Dermis blood vessel endothelial cell (primary cell): ENCODE measurements at places on chromosomes 2 and 18. TPM values are rescaled to one million over a fixed set of nuclear protein-coding genes. Genes with fewer than 3 reads are reported as not detected.
A peak's percentile ranks its signal among the peaks of the same experiment; 100 is the strongest.

The TMEM150A gene
- 9.4 and 12.9 TPM in 2 replicates for total RNA-seq

The LRRC30 gene
- not detected in 2 replicates for total RNA-seq

DNA sequence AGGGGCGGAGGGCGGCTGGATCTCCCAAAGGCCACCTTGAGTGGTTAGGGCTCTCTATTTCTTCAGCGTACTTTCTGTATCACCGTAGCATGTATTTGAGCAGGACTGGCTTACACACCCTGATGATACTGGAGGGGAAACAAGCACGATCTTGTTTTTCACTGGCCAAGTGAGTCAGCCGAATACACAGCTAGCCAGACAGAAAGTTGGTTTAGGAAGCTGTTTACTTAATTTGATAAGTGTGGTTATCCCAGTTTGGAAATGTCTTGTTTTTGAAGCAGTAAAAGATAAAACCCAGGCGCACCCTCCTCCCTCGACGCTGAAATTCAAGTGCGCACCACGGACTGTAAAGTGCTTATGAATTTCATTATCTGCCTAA lies 582 bp downstream of the RIOK3 start:
- peak; percentile 51 for DNase-seq

GRCh38 chr2:76556018-76556417 lies 845.3 kb upstream of the GCFC2 start:
- DNase-seq, result no peak

GRCh38 chr2:101718993-101719571 lies 21.6 kb downstream of the MAP4K4 start:
- DNase-seq, result no peak

The IHH gene
- not detected in 2 replicates for total RNA-seq

The GLI2 gene
- total RNA-seq, result 0.34 TPM in 1 of 2 replicates, not detected in the other

The SULT1C2 gene
- total RNA-seq, result 0.05 TPM in 1 of 2 replicates, not detected in the other

DNA sequence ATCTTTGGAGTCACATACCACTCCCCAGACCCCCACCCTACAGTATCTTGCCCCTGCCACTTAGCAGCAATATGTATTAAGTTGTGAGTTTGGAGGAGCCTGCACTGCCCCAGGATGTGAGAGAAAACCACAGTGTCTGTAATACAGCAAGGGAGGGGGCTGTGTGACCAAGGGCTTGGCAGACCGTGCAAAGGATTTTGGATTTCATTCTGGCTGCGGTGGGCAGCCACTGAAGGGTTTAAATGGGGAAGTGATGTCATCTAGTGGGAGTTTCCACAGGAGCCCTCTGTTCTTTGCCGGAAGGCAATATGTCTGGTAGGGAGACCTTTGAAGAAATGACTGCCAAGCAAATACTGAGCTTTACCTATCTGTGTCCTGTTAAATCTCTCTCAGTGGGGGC lies 202.4 kb downstream of the FHOD3 start:
- no peak for DNase-seq

DNA sequence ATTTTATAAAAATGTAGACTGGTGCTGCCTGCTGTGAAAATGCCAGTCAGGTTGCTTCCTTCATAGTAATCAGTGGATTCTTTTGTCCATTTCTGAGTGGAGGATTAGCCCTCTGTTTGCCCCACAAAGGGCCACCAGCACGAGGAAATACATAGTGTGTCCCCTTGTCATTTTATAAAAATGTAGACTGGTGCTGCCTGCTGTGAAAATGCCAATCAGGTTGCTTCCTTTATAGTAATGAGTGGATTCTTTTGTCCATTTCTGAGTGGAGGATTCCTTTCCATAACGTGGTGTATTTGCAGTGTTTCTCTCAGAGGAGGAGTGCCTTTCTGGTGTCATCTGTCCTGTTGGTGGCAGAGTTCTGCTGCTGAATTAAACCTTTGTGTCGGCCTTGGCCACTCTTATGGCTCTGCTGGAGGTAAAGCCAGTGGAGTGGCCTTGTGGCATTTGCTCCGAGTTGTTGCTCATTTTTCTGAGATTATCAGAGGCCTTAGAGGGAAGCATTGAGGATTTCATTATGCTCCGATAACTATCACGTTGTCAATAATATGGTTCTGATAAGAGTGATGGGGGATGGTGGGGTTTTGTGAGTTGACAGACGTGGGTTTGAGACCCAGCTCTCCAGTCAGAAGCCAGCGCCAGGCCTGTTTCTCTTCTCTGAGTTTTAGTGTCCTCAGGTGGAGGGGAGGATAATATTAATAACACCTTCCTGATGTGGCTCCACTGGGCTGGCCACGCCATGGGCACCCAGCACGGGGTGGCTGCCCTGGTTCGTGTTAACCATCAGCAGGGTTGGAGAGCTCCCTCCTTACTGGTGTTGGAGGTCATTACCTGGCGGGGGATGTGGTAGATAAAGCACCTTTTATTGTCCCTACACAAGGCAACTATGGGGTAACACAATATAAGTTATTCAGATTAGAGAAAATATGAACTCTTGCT lies 96.6 kb downstream of the NEDD4L start:
- DNase-seq, result no peak

The MATN3 gene
- 1.2 and 1.3 TPM in 2 replicates for total RNA-seq

The CD207 gene
- not detected in 2 replicates for total RNA-seq

The EFEMP1 gene
- 10,451 and 12,229 TPM in 2 replicates for total RNA-seq

The DHRS9 gene
- total RNA-seq, result 0.19 TPM in 1 of 2 replicates, not detected in the other

The FAM161A gene
- total RNA-seq, result 1.0 and 2.0 TPM in 2 replicates

- no peak for DNase-seq
Measured at GRCh38 chr2:109212836-109213563, 84.0 kb downstream of the SH3RF3 start.

DNA sequence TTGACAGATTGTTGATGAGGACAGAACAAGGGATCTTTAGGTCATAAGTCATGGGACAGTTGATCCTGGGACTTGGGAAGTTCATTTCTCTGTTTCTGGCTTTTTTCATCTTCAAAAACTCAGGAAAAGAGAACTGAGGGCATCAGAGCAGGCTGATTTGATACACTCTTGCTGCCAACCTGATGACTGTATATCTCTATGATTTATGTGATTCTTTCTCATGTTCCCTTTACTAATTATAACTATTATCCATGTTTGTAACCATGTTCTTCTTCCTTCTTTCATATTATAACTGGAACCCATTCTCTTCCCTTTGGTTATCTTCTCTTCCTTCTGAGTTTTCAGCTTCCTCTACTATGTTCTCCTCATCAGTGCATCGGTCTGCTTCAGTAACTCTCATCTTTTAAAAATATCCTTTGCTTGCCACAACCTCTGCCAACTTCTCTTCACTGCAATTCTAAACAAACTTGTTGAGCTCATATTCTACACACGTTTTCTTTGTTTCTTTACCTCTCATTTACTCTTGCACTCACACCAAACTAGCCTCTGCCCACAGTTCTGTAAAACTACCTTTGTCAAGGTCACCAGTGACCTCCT lies 13.5 kb downstream of the RASGRP3 start:
- no peak for DNase-seq

The TNFRSF11A gene
- total RNA-seq, result 30.3 and 41.7 TPM in 2 replicates

The TLX2 gene
- 0.17 TPM in 1 of 2 replicates, not detected in the other for total RNA-seq

- peak; percentile 38 for DNase-seq
Measured at GRCh38 chr18:24369426-24369825, 28.2 kb downstream of the OSBPL1A start.

- DNase-seq, result no peak
Measured at GRCh38 chr2:192026059-192026824, 168.5 kb downstream of the TMEFF2 start.

- no peak for DNase-seq
Measured at GRCh38 chr2:69490486-69490885, 53.3 kb upstream of the NFU1 start.

The AGFG1 gene
- 45.9 and 74.0 TPM in 2 replicates for total RNA-seq

The CAPN13 gene
- not detected in 2 replicates for total RNA-seq

The OTOF gene
- total RNA-seq, result 73.3 and 89.5 TPM in 2 replicates

DNA sequence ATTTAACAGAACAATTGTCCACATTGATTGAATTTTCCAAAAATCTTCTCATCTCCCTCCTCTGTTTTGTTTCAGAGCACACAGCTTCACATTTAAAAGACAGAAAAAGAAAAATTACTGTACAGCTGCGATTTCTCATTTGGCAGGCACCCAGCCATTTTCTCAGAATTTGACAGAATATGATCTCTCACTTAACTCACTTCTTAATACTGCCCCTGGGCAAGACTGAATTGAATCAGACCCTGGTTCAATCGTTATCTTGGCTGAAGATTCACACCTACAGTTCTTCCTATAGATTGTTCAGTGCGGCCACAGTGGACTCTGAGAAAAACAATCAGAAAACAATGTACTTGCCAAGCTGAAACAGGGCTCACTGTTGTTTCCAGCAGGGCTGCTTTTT lies 90.2 kb upstream of the LHCGR start:
- DNase-seq, result no peak

GRCh38 chr2:136305517-136306192 lies 187.7 kb upstream of the CXCR4 start:
- DNase-seq, result no peak

DNA sequence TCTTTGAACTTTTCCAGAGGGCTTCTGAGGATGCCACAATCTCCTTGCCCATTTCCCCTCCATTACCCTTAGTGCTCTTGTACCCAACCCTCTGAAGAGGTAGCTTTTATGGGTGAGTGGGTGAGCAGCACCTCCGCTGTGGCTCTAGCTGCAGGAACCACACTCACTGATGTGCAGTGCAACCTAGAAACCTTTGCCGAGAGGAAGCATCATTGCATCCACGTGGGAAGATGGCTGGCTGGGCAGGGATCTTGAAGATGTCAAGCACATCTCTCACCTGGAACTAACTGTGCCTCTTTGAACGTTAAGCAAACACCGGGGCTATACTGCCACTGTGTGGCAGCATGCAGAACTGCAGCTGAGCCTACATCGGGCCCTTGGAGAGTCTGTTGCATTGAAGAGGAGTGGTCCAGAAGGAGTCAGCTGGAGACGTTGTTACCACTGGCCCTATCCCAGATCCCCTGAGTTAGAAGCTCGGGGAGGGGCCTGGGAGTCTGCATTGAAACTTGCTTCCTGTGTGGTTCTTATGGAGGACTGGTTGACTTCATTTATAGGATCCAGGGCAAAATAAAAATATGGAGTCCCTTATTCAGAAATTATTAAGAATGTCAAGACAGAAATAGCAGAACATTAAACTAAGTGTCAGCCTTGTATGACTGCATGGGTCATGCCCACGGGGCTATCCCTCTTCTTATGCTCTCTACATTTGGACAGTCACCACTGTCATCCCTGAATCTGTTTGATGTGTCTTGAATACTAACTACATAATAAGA lies 28.7 kb downstream of the IGFBP5 start:
- peak; percentile 84 for DNase-seq

The SERPINB5 gene
- 0.05 and 0.51 TPM in 2 replicates for total RNA-seq

GRCh38 chr18:79394534-79395307 lies 1.0 kb upstream of the NFATC1 start:
- peak; percentile 58 for DNase-seq

DNA sequence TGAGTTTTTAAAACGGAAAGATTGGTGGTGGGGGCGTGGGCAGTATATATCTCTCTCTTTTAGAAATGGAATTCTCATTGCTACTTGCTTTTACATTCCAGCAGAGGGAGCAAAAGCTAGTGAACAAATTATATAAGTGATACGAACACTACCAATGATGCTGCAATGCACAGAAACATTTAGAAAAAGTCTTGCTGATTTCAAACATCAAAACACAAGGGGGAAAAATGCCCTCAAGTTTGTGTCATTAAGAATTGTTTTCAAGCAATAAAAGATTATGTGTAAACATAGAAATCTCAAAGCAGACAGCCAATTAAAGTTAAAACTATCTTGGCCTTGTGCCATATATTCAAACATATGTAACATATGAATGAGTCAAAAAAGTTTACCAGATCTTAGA lies 296.3 kb upstream of the KCNJ3 start:
- DNase-seq, result no peak

DNA sequence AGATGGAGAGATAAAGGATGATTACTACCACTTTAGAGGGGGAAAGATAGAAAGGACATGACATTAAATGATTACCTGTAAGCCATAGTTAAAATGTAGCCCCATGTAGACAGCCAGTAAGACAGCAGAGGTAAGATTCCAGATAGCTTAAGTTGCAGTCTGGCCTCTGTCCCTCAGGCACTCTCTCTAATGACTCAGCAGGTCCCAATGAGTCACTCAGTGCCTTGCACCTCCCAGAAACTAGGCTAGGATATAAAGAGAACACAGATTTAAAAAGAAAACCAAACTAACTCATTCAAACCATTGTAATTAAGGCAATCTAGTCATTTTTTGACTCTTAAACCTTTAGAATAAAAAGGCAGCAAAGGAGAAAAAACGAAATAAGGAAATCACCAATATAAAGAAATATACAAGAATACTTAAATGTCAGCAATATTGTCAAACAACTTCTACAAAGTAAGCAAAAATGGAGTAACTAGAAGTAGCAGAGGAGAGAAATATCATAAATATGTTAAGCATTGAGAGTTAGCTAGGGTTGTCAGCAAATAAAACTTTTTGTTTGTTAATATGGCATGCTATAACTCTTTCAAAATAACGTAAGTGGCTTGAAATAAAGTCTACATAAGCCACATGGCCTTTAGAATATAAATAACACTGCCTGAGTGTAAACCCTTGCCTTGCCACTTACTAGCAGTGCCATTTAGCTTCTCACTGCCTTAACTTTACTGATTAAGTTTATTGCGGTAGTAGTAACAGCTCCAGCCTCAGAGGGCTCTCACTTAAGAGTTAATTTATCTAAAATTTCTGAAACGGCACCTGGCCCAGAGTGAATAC lies 48.5 kb downstream of the SOCS6 start:
- peak; percentile 76 for DNase-seq

DNA sequence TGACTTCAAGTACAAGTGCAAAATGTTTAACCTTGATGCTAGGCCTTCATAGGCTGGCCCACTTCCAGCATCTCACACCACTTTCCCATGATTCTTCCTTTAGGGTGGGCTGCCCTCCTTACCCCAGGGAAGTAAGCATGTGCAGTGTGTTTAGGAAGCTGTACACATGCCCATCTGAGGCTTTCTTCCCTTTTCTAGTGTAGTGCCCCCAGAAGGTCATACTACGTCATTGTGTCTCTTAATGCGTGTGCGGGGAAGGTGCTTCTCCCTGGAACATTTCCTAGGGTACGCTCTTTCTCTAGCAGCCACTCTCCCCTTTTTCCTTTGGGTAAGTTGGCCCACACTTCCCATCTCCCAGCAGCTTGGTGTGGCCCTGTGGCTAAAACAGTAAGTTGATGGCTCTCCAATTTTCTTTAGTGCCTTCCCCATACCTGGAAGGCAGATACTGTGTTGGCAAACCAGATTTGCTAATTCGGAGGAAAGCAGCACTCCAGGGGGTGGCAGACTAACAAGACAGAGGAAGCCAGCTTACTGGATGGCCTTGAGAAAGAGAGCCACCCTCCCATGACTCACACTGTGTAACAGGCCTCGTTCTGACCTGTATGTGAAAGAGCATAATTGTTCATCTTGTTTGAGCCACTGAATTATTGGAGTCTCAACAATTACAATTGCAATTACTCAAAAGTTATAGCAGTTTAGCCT lies 1.1 kb upstream of the SULT6B1 start:
- peak; percentile 70 for DNase-seq

DNA sequence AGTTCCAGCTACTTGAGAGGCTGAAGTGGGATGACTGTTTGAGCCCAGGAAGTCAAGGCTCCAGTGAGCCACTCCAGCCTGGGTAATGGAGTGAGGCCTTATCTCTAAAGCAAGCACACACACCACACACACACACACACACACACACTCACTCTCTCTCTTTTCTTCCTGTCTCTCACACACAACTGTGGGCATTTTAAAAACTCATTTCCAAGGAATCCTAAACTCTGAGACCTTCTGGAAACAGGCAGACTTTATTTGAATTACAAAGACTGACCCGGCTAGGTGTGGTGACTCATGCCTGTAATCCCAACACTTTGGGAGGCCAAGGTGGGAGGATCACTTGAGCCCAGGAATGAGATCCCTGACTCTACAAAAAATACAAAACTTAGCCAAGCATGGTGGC lies 21.3 kb downstream of the WDSUB1 start:
- DNase-seq, result no peak

GRCh38 chr2:213187833-213188532 lies 36.6 kb upstream of the IKZF2 start:
- DNase-seq, result no peak

- no peak for DNase-seq
Measured at GRCh38 chr2:136210822-136211221, 92.9 kb upstream of the CXCR4 start.
